Lung (tissue), 17 donors: ENCODE measurements at places on chromosomes 11 and 22. TPM values are rescaled to one million over a fixed set of nuclear protein-coding genes. Genes with fewer than 3 reads are reported as not detected.

DNA sequence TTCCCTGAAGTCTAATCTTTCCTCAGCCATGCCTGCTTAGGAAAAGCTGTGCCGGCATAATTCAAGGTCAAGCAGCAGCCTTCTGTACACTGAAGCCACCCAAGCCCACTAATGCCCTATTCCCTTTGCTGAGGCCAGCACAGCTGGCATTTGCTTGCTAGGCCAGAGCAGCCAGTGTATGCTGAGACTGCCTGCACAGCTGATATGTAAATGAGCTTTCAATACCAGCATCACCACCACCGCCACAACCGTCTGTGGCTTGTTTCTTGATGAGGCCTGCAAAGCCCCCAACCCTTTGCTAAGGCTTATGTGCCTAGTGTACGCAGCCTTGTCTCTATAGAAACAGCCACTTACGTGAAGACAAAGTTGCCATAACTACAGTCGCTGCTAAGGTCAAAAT, 56.3 kb upstream of the TNRC6B start:
- no peak for DNase-seq

DNA sequence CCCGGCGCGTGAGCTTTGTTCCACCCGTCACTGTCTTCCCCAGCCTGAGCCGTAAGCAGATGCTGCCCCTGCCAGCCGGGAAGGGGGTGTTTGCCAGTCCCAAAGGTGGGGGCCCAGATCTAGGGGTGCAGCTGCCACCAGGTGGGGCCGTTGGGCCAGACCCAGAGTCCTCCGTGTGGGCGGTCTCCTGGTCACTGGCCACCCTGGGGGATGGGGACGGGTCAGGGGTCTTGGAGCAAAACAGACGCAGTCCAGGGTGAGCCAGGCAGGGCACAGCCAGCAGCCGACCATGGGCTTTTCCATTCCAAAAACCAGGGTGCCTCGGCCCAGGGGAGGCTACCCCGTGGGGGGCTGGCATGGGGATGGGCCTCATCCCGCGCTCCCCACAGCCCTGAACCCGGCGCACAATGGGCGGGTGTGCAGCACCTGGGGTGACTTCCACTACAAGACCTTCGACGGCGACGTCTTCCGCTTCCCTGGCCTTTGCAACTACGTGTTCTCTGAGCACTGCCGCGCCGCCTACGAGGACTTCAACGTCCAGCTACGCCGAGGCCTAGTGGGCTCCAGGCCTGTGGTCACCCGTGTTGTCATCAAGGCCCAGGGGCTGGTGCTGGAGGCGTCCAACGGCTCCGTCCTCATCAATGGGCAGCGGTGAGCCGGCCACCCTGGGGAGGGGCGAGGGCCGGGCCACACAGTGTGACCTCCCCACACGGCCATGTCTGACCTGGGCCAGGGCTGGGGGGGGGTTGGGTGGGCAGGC, 3.5 kb downstream of the MUC5B start:
- no peak for DNase-seq

The FOLH1 gene
- 1.5 TPM for total RNA-seq

The NPTXR gene
- total RNA-seq: 5.8 TPM

The OSBP2 gene
- 12.3 TPM for total RNA-seq

GRCh38 chr11:57514538-57515331, 767 bp downstream of the SLC43A1 start:
- peak; percentile 71 for DNase-seq

DNA sequence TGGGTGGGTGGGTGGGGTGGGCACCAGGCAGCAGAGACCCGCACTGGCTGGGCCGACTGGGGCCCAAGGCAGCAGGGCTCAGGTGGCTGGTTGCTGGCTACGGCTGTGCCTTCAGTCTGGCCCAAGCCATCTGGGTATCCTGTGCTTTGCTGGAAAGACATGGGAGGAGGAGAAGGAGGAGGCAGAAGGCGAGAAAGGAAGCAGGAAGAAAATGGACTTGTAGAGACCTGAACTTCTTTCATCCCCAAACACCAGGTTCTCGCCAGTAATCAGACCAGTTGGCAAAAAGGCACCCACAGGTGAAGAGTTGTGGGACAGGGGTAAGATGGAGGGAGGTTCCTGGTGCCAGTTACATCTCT, 78.8 kb downstream of the IGLL1 start:
- no peak for DNase-seq

DNA sequence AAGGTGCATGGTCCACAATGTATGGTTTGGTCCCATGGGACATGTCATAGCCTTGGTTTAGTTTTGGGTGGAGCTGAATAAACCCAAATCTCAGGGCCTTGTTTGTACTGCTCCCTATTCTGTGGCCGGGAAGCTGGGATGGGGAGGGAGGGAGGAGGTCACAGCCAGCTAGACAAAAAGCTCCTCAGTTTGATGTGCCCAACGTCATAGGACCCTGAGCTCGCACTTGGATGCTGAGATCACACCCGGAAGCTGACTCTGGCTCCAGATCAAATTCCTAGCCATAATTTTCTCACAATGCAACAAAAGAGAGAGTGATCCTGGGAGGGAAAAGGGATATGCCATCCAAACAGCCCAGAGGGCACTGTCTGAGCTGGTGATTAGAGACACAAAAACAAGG, 1.5 kb downstream of the HSPB2 start:
- DNase-seq: peak; percentile 89

- peak; percentile 91 for DNase-seq
These were observed 642 bp upstream of the PIK3C2A start for GRCh38 chr11:17208257-17208999.

GRCh38 chr11:72352859-72353551, 81.3 kb downstream of the CLPB start:
- DNase-seq: peak; percentile 75

The LARGE2 gene
- 2.4 TPM for total RNA-seq
